ENCODE measurements at places on chromosomes 1 and 21. TPM values are rescaled to one million over a fixed set of nuclear protein-coding genes. Genes with fewer than 3 reads are reported as not detected.

DNA sequence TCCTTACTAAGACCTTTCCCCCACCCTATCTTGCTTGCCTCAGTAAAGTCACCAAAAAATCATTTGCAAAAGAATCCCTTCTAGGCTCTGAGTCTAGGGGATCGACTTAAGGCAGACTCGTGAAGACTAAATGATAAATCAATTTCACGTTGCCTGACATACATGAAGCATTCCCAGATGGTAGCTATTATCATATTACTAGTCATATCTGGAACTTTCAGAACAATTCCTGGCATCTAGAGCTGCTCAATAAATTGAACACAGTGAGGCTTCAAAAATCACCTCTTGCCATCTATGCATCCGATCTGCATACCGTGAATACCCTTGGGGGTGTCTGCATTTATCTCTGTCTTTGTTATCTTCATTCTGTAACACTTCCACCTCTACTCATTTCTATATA lies 49.6 kb upstream of the DAB1 start:
- no peak for DNase-seq

DNA sequence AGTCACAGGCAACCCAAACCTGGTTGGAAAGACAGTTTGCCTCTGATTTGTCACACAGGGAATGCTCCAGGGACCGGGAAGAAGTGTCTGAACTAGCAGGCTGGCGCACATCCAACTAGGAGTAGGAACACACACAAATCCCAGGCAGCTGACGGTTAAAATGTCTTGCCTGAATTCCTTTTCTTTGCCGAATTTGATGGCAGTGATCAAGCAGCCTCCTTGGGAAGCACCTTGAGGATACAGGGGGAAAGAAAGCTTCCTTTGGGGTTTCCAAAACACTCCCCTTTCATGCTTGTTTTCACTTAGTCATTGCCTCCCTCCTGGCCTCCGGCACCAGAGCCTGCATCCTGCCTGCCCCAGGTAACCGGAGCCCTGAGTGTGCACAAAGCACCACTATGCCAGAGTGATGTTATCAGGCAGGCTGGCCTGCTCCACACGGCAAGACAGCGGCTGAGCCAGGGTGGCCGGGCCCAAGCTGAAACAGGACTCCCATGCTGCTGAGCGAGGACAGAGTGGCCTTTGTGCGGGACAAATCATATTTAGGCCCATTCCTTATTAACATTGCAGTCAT lies 193.8 kb downstream of the LMX1A start:
- no peak for DNase-seq

DNA sequence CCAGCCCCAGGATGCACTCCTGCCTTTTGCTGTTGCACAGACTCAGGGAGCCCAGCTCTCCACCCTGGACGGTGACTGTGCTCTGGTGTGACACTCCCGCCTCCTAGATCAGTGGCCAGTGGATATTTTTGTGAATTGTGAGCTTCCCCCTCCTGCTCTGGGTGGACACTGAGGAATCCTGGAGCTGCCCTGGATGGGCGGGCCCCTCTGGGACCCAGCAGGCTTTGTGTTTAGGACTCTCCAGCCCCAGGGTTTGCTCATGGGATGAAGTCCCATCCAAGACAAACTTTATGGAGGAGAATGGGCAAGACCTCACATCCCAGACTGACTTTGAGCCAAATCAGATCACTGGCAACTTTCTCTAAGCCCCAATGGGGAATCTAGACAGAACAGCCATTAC lies 16.1 kb downstream of the SLC6A9 start:
- DNase-seq: no peak

DNA sequence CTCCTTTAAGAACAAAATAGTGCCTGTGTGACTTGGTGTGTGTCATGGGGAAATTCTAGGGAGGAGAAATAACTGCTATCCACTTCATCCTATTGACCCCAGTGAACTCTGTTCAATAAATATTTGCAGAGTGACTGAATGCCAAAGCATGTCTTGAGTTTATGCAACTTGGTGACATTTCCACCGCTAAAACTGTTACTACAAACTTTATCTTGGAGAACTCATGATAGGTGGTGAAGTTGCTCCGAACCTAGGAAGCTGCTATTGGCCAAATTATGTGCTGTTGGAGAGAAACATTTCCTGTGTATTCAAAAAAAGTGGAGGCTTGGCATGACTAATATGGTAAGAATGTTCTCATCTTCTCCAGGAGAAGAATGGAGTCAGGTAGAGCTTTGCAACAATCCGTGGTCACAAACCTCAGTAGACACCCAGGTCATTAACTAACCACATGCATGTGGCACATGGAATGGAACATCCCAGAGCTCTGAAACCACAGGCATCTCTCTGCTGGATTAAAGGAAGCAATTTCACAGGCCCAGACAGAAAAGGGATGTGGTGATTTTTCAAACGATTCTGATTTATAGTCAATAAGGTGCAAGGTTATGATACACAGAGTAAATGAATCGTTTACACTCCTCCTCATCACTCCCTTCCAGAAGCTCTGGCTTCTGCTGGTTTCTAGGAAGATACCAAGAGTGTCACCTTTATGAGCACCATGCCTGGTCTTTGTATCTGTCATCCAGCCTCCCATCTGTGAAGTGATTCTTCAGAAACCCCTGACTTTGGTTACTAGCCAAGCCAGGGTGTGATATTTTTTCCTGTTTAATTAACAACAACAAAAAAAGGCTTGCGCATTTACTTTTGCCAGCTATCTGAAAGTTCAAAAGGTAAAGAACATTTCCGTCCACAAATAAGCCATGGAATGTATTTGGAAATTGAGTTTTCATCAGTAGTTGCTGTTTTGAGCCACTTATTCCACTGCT lies 361.1 kb downstream of the TGFB2 start:
- DNase-seq: peak; percentile 59

DNA sequence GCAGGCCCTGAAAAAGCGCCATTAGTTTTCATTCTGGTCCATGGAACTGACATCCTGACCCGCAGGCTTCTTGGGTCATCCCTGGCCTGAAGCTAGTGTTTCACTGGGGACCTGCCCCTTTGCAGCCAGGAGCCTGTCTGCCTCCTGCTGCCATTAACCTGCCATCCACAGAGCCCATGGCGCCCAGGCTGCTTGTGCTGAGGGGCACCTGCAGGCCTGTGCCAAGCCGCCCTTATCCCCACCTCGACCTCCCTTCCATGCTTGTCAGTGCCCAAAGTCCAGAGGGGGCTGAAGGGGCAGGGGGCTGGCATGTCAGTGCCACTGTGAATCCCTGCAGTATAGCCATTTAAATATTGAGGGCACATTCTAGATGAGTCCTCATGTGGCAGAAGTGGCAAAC lies 207.6 kb upstream of the USP25 start:
- no peak for DNase-seq

- DNase-seq: no peak
These were observed 32.4 kb downstream of the BCAR3 start for GRCh38 chr1:93649231-93649630.

- DNase-seq: no peak
These were observed 28.5 kb downstream of the ECE1 start for GRCh38 chr1:21261551-21262292.

- no peak for DNase-seq
These were observed 101.9 kb downstream of the CCDC185 start for GRCh38 chr1:223494926-223495645.

DNA sequence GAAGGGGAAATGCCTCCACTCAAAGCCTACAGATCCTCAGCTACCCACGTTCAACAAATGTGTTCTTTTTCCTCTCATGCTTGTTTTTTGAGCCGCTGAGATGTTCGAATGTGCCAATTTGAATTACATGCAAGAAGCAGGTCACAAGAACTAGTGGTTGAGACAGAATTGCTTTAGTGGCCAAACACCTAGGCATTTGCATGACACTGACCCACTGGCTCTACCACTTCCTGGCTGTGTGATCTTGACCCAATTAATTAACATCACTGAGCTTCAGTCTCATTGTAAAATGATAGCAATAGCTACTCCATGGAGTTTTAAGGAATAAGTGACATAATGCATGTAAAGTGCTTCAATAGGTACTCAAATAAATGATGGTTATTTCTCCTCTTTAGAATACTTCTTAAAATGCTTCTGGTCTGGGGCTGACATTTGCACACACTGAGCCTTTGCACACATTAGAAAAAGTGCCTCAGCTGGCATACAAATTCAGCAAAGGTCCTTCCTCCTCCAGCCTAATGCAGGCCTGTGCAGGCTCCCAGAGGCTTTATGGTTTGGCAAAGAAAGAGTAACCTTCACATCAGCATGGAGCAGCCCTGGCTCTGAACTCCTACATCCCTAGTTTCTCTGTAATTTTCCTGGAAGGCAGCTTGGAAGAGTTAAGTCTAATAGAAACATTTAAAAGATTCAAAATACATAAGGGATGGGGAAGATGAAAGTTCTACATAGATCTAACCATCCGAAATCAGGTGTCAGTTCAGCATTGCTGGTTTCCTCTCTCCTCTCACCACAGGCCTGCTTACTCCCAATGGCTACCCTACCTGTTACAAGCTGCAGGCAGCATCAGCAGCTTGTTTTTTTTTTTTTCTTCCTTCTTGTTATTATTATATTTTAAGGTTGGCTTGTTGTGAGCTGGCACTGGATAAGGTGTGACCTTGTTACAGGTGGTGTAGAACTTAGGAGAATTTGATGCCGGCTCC lies 107.4 kb downstream of the TBX19 start:
- DNase-seq: no peak

DNA sequence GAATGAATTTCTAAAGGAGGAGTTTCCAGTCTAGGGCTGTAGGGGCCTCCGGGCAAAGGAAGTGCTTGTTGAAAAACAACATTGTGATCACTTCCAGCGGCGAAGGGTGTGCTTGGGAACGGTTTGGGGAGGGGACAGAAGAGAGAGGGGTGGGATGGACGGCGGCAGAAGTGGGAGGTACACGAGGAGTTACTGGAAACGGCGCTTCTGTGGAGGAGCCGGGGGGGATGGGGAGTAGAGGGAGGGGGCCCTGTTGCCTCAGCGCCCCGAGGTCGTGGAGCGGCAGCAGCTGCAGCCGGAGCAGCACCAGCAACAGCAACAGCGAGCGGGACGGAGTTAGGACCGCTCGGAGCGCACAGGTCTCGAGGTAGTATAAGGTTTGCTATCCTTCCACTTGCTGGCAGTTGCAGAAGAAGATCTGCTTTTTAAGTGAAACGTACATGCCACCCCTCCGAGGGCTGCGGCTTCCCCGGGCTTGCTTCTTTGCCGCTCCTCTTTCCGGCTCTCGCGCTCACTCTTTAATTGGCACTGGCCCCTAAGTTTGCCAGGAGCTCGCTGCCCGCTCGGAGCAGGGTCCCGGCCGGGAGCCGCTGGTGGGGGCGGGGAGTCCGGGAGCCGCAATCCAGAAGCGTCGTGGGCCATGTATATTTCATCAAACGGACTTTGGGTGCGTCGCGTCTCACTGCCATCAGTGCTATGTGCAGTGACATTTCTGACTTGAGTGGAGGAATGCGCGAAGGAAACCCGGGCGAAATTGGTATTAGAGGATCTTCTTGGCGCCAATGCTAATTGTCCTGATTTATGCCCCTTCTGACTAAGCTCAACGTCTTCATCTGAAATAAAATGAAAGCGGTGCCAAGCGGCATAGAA lies 771 bp upstream of the NTNG1 start:
- DNase-seq: no peak

DNA sequence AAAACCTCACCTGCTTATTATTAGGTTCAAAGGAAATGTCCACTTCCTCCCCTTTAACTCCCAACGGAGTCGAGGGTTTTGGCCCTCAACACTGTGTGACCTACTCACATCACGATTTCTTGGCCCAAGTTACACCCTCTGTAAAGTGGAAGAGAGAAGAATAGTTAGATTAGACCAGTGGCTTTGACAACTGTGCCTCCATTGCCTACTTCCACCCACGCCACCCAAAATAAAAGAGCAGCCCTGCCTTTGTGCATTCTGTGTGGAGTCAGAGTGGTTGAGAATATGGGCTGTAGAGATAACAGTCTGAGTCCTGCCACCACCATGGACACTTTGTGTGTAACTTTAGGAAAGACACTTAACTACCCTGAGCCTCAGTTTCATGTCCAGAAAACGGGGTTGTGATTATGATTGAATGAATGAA lies 4.1 kb upstream of the HDGF start:
- DNase-seq: no peak

- no peak for DNase-seq
These were observed 8.9 kb downstream of the ADAR start for GRCh38 chr1:154598871-154599635.

DNA sequence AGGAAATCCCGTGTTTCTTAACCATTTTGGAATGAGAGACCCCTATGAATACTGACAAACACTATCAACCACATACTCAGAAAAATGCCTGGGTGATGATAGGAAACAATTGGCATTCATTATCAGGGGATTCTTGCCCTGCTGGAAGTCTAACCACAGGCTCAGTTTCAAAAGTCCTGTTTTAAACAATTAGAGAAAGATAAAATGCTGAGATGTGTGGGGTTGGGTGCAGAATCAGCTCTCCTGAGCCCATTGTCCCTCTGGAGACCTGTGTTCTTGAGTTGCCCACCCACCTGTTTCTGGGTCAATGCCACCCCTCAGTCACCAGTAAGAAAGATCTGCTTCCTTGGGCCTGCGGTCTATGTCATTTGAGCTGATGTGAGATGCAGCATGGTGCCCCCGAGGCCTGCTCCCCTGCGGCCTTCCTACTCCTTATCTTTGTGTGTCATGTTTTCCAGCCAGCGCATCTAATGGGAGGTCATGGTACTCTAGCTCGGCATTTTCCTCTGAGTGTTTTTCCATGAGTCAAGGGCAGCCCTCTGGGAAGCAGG lies 130.3 kb upstream of the PLXNA2 start:
- DNase-seq: no peak

DNA sequence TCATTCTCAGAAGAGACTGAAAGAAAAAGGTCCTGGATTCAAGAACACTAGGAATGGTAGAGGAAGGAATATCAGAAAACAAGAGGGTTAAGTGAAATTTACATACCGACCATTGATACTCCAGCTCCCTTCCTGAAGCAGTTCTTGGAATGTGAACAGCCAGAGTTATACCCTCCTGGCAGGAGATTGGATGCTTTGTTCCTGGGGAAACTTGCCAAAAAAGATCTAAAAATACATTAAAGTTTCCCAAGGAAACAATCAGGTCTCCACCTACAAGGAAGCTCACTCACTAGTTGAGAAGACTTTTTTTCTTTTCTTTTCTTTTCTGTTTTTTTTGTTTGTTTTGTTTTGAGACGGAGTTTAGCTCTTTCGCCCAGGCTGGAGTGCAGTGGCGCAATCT lies 91.1 kb downstream of the HLX start:
- no peak for DNase-seq

GRCh38 chr1:228453022-228453560 lies 34.1 kb upstream of the RNF187 start:
- no peak for DNase-seq

GRCh38 chr21:27391990-27392389 lies 425.1 kb upstream of the ADAMTS5 start:
- DNase-seq: no peak

- no peak for DNase-seq
These were observed 5.6 kb downstream of the JAK1 start for GRCh38 chr1:64960731-64961130.

- peak; percentile 2 for DNase-seq
These were observed 366.3 kb upstream of the ESRRG start for GRCh38 chr1:217089361-217090014.

The RGS5 gene
- total RNA-seq: 12.7 TPM

The LAMC2 gene
- total RNA-seq: 34.9 TPM

The PTAFR gene
- 0.12 TPM for total RNA-seq

The HPDL gene
- 78.2 TPM for total RNA-seq

The ARPC5 gene
- 135 TPM for total RNA-seq

The ALPL gene
- 0.79 TPM for total RNA-seq

The BGLAP gene
- 1.3 TPM for total RNA-seq

The HLCS gene
- 26.2 TPM for total RNA-seq
